ENCODE measurements at places on chromosomes 12 and 14.

DNA sequence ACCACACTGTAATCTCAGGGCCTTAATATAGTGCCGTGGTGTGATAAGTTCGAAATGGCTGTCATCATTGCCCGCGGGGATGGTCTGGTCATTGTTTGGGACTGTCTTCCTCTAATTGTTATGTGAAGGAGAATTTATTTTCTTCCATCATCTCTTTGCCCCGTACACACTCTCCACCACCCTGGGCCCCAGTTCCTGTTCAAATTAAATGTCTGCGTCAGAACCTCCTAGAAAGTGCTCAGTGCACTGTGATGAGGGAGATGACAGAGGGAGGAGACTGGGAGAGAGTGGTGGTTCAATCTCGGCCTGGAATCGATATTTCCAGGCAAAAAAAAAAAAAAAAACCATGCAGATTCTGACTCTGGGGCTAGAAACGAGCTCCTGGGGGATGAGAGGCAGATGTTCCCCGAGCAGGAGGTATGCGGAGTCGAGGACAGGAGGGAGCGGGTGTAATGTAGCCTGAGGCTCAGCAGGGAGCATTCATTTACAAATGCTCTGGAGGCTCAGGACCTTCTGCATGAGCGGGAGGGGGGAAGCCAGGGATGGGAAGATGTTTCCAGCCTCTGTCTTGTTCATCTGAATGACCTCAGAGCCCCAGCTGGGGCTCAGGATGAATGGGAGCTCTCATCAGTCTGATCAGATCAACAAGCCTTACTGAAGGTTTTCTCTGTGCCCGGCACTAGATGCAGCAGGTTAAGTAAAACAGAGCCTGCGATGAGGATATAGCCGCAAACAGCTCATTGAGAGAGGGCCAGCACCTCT is 219.5 kb downstream of the TBX5 start:
- no peak for DNase-seq

DNA sequence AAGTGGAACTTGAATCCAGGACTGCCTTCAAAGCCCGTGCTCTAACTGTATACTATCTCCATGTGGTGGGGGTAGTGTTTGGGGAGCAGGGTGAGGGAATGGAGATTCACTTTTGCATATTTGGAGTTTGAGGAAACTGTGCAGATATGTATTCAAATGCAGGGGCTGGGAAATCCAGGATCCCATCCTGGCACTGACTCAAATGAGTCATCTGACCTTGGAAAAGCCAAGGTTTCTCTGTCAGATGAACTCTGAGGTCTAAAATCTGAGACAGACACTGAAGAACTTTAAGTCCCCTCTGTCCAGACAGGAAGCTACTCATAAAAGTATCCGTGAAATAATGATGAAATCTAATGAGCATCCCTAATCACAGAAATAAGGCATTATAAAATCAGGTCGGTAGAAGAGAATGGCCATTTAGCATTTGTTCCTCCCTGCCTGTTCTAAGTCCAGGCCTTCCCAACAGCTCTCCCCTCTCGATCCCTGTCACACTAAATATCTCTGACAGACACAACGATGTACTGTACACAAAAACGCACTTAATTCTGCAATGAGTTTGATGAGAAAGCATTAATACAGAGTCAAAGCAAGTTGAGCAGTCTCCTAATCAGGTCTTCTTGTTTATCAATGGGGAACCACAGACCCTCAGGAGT is 14.4 kb downstream of the NIN start:
- no peak for DNase-seq

- DNase-seq: no peak
Observed at GRCh38 chr14:51609251-51609954, 42.3 kb upstream of the FRMD6 start.

- no peak for DNase-seq
Observed at GRCh38 chr14:95472819-95473251, 43.6 kb downstream of the SYNE3 start.

Data from stimulated activated CD8-positive, alpha-beta memory T cell treated with anti-CD3 and anti-CD28 coated beads, Interleukin-4, amount 100 ng/mL, for 1 hour (primary cell).